Heart left ventricle (tissue), 16 donors: ENCODE measurements at places on chromosomes 16 and 17.
A peak's percentile ranks its signal among the peaks of the same experiment; 100 is the strongest.

GRCh38 chr17:6577686-6578263 is 21.4 kb upstream of the PITPNM3 start:
- no peak overlapping the region for H3K27ac ChIP-seq
- no peaks in the 10 kb centered on the region for H3K27me3 ChIP-seq
- DNase-seq = no peak
- H3K4me1 ChIP-seq = peaks cover 7% of the 10 kb centered on the region
- no peak overlapping the region for H3K4me3 ChIP-seq

DNA sequence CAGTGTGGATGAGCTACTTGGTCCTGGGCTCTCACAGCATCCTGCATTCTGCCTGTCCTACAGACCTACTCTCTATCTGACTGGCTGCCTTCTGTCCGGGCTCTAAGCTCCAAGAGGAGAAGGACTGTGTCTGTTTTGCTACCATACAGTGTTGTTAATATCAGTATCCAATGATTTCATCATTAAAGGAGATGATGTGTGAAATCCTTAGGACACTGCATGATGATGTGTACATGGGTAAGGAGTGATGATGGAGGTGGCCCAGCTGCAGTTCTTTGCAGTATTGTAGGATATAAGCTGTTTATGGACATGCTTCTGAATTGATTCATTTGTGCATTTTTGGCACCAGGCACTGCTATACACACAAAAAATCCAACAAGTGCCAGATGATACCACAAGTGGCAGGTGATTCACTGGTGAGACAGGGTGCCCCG is 536.9 kb upstream of the CDH11 start:
- no peak overlapping the region for H3K27ac ChIP-seq
- DNase-seq = no peak
- H3K27me3 ChIP-seq = no peaks in the 10 kb centered on the region
- no peaks in the 10 kb centered on the region for H3K4me1 ChIP-seq
- H3K4me3 ChIP-seq = no peak overlapping the region

GRCh38 chr17:1743088-1743439 is 393 bp downstream of the SERPINF2 start:
- no peak for DNase-seq
- no peak overlapping the region for H3K27ac ChIP-seq
- no peaks in the 10 kb centered on the region for H3K4me1 ChIP-seq
- peaks cover 3% of the 10 kb centered on the region for H3K36me3 ChIP-seq
- H3K27me3 ChIP-seq = no peaks in the 10 kb centered on the region
- H3K4me3 ChIP-seq = no peak overlapping the region

GRCh38 chr17:76481071-76481655 is 13.8 kb downstream of the AANAT start:
- H3K4me3 ChIP-seq = no peak overlapping the region
- H3K36me3 ChIP-seq = peaks cover 4% of the 10 kb centered on the region
- no peaks in the 10 kb centered on the region for H3K27me3 ChIP-seq
- H3K27ac ChIP-seq = peak overlapping the region; percentile 26
- DNase-seq = no peak
- H3K4me1 ChIP-seq = no peaks in the 10 kb centered on the region

- H3K27me3 ChIP-seq = no peaks in the 10 kb centered on the region
- peaks cover 19% of the 10 kb centered on the region for H3K4me1 ChIP-seq
- peak overlapping the region; percentile 94 for H3K27ac ChIP-seq
- H3K36me3 ChIP-seq = no peaks in the 10 kb centered on the region
- DNase-seq = no peak
Measured at GRCh38 chr17:81831563-81831956, 1.5 kb downstream of the MCRIP1 start.

DNA sequence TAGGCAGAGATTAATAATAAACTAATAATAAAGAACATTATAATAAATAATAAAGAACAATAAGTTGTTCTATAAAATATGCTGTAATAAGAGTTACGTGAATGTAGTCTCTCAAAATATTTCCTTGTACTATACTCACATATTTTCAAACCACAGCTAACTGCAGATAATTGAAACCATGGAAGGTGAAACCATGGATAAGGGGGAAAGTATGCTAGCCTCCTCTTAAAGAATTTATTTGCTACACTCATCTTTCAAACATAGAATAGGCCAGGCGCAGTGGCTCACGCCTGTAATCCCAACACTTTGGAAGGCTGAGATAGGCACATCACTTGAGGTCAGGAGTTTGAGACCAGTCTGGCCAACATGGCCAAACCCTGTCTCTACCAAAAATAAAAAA is 18.5 kb downstream of the CYTH1 start:
- no peaks in the 10 kb centered on the region for H3K27me3 ChIP-seq
- no peak overlapping the region for H3K4me3 ChIP-seq
- no peaks in the 10 kb centered on the region for H3K36me3 ChIP-seq
- no peak overlapping the region for H3K27ac ChIP-seq
- peaks cover 81% of the 10 kb centered on the region for H3K4me1 ChIP-seq

- DNase-seq = no peak
- peaks cover 48% of the 10 kb centered on the region for H3K27me3 ChIP-seq
- no peaks in the 10 kb centered on the region for H3K4me1 ChIP-seq
- H3K27ac ChIP-seq = no peak overlapping the region
- H3K4me3 ChIP-seq = no peak overlapping the region
Measured at GRCh38 chr17:7133424-7133823, 18.8 kb upstream of the ASGR2 start.

GRCh38 chr17:57750109-57750871 is 5.2 kb upstream of the CCDC182 start:
- no peaks in the 10 kb centered on the region for H3K27me3 ChIP-seq
- DNase-seq = no peak
- H3K4me1 ChIP-seq = peaks cover 2% of the 10 kb centered on the region
- H3K27ac ChIP-seq = no peak overlapping the region
- no peaks in the 10 kb centered on the region for H3K36me3 ChIP-seq
- no peak overlapping the region for H3K4me3 ChIP-seq

DNA sequence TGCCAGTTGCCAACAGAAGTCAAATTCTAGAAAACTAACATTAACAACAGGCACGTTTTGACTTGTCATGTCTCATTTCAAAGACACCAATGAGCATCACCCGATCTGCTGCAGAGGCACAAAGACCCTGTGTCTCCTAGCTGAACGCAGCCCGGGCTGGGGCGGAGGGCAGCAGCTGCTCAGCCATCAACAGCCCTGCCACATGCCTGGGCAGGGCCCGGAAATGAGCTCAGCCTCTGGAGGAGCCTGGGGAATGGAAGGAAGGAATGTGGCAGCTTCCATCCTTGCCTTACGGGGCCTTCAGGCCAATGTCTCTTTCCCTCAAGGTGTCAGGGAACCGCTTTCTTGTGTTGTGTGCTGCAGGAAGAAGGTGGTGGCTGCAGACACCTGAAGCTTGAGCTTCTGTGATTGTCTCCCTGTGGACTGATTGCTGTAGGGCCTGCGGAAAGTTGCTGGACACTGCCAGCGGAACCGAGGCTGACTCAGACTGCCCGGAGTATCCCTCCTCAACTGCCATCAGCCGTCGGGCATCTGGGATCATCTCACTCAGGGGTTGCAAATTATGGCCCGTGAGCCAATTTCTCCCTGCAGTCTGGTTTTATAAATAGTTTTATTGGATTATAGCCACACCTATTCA is 7.3 kb downstream of the CDH13 start:
- H3K27ac ChIP-seq = peak overlapping the region; percentile 60
- H3K36me3 ChIP-seq = no peaks in the 10 kb centered on the region
- H3K4me1 ChIP-seq = peaks cover 57% of the 10 kb centered on the region
- no peaks in the 10 kb centered on the region for H3K27me3 ChIP-seq
- peak; percentile 47 for DNase-seq

- H3K4me3 ChIP-seq = no peak overlapping the region
- no peaks in the 10 kb centered on the region for H3K36me3 ChIP-seq
- peaks cover 5% of the 10 kb centered on the region for H3K4me1 ChIP-seq
- peaks cover 46% of the 10 kb centered on the region for H3K27me3 ChIP-seq
- H3K27ac ChIP-seq = no peak overlapping the region
- DNase-seq = no peak
Measured at GRCh38 chr17:8108972-8109660, 9.2 kb downstream of the ALOXE3 start.

DNA sequence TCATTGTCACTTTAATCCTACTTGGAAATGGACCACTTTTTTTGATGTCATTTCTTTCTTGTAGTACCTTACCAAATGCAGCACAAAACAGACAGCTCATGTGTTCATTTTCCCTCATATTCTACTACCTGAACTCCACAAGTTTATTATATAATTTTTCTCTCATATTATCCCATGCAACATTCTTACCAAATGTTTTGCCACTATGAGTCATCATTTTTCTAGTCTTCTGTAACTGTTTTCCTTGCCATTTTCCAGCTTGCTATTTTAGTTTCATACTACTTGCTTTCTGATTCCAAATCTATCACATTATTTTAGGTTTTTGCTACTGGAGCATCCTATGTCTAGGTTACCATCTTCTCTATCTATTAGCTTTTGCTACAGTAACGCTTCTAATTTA is 332.7 kb downstream of the ZFHX3 start:
- H3K36me3 ChIP-seq = no peaks in the 10 kb centered on the region
- no peaks in the 10 kb centered on the region for H3K27me3 ChIP-seq
- no peak overlapping the region for H3K27ac ChIP-seq

GRCh38 chr17:82170412-82170961 is 42.2 kb downstream of the CCDC57 start:
- H3K4me1 ChIP-seq = no peaks in the 10 kb centered on the region
- no peaks in the 10 kb centered on the region for H3K36me3 ChIP-seq
- no peak overlapping the region for H3K4me3 ChIP-seq
- H3K27ac ChIP-seq = no peak overlapping the region

DNA sequence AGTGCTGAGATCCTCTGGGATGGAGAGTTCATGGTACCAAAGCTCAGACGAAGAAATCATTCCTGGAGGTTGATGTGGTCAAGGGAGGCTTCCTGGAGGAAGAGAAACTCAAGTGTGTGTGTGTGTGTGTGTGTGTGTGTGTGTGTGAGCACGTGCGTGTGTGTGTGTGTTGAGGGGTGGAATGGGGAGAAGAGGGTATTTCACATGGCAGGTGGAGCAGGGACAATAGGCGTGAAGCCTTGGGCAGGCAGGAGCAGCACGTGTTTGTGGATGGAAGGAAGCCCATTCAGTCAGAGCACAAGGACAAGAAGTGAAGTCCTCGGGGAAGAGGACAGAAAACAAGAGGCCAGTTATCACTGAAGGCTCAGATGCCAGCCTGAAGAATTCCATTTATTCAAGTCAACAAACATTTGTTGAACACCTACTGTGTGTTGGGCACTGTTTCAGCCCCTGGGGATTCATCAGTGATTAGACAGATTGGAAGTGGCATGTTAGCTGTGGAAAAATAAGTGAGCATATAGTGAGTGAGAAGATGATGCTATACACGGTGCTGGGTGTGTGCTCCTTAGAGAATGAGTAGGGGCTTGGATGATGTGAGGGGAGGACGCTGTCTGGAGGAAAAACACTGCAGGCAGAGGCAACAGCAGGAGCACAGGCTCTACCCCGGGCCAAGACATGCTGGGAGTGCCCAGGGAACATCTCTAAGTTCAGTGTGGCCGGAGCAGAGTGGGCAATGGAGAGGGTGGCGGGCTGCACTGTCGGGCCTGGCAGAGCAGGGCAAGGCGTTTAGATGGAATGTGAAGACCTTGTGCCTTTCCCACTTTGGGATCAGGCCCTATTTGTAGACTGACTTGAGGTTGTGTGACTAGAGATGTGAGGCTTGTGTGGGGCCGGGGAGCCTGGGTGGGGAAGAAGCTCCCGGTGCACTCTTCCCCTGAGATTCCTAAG is 267.1 kb downstream of the CBLN1 start:
- H3K4me3 ChIP-seq = no peak overlapping the region
- no peaks in the 10 kb centered on the region for H3K27me3 ChIP-seq
- no peak overlapping the region for H3K27ac ChIP-seq
- no peak for DNase-seq
- no peaks in the 10 kb centered on the region for H3K36me3 ChIP-seq
- H3K4me1 ChIP-seq = no peaks in the 10 kb centered on the region

- H3K4me1 ChIP-seq = no peaks in the 10 kb centered on the region
- no peaks in the 10 kb centered on the region for H3K27me3 ChIP-seq
- DNase-seq = no peak
- H3K27ac ChIP-seq = no peak overlapping the region
- H3K4me3 ChIP-seq = no peak overlapping the region
Measured at GRCh38 chr16:6382924-6383459, 949.7 kb upstream of the RBFOX1 start.

DNA sequence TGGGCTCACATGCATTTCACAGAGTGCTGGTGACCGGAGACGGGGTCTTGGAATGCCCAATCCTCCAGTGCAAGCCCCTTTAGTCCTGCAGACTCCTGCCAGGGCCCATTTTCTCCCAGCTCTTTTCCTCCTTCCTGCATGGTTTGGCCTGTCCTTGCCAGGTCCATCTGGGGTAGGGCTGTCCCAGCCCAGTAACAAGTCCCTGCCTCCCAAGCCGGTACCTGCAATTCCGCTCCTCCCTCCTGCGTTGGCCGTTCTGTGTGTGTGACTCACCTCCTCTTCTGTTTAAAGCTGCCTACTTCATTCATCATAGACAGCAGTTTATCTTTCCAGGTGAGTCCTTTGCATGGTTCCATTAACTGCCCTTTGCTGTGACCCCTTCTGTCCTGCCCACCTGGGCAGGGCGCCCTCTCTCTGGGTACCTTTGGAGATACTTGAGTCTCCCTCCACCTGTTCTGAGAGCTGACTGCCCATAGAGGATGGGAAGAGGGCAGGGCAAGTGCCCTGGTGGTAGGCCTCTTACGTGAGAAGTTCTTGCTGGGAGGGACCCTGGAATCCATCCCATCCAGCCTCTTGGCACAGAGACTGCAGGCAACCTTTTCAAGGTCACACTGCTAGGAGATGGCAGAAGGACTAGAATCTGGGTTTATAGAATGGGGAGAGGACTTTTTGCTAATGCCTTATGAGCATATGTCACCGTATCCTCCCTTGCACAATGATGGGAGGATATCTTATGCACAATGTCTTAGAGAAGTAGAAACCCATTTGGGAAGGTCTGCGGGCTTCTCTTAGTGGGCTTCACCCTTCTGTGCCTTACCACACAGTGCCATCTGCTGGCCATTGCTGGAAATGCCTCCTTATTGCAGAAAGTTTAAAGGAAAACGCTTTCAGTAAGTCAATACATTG is 29.7 kb upstream of the LGALS9 start:
- no peak overlapping the region for H3K27ac ChIP-seq
- no peak overlapping the region for H3K4me3 ChIP-seq
- no peaks in the 10 kb centered on the region for H3K27me3 ChIP-seq
- no peaks in the 10 kb centered on the region for H3K36me3 ChIP-seq
- peak; percentile 72 for DNase-seq
- peaks cover 14% of the 10 kb centered on the region for H3K4me1 ChIP-seq

DNA sequence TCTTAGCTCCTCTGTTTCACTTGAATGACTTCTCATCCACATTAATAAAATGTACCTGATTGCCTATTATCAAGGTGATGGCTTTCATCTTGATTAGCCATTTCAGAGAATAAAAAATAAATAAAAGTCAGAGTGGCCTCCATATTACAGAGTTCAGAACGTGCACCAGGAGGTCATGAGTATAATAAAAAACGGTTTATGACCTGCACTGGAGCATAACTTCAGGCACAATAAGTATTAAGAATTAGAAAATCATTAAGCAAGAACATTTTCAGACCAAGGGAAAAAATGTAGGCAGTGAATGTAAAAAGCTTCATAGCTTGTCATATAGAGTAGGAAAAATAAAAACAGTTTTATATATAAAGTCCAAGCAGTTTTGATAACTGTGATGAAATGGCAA is 11.4 kb downstream of the METTL9 start:
- H3K27ac ChIP-seq = no peak overlapping the region
- H3K4me1 ChIP-seq = peaks cover 21% of the 10 kb centered on the region
- no peak for DNase-seq
- no peak overlapping the region for H3K4me3 ChIP-seq
- H3K36me3 ChIP-seq = no peaks in the 10 kb centered on the region
